NCI-H1417 (cell line): ENCODE measurements at places on chromosomes 12 and 14.

DNA sequence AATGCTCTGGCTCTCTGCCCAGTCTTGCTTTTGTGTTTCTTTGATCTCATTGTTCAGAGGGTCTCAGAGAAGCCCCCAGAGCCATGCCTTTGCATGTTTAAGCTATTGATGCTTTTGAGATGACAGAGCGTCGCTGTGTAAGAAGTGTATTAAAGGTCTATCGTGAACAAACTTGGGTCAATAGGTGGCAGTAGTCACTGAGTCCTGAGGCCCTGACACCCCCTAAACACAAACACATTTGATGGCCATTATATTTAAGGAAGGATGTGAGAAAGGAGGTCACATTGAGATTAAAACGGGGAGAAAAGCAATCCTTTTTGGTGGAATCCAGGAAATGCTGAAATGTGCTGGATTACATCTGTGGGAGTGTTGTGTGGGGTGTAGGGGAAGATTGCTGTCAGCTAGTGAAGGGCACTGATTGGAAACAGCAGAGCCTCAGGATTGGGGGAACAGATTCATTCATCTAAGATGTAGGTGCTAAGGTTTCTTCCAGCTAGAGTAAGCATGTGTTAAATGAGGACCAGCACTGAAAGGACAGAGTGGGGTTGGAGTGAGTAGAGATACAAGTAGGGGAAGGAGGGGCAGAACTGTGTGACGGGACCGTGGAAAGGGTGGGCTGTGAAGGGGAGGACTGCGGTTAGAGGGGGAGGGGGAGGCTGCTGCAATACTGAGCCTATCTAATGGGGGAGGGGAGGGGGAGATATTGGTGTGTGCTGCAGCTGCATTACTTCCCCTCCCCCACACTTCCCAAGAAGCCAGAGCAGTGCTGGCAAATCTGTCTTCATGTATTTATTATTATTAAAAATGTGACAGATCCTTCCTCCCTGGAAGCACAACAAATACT is 12.7 kb downstream of the NGDN start:
- no peak for DNase-seq

- DNase-seq, result no peak
These were observed 657.6 kb downstream of the MED13L start for GRCh38 chr12:115619889-115620288.

DNA sequence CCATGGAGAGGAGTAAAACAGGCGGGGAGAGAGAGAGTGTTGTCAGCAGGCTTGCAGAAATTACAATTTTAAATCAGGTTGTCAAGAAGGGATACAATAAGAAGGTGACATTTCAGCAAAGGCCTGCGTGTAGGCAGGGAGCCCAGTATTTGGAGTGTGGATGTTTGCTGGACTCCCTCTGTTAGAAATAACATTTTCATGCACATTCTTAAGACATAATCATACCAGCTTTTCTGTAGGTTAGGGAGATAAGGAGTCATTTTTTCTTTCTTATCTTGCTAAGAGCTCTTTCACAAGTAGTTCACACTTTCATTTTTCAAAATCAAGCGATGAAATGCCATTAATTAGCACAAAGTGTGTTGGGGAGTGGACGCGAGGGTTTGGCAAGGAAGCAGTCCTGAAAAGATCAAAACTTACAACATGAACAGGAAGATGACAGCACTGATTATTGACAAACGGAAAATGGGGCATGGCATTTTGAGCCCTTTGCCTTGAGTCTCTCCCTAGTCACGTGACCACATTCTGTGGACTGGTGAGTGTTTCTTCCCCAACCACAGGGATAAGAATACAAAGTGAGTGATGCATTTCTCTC is 160.2 kb downstream of the DAD1 start:
- no peak for DNase-seq

DNA sequence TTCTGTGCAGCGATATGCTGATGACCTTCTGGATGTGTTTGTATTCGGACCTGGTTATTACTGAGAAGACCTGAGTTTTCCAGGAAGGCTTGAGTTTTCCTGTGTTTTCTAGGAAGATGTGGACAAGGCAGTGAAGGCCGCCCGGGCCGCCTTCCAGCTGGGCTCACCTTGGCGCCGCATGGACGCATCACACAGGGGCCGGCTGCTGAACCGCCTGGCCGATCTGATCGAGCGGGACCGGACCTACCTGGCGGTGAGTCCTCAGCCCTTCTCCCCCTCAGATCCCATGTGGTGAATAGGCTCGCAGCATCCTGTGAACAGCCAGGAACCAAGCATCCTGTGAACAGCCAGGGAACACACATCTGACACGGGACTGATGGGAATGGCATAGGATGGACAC is 16.3 kb downstream of the ALDH2 start:
- no peak for DNase-seq

DNA sequence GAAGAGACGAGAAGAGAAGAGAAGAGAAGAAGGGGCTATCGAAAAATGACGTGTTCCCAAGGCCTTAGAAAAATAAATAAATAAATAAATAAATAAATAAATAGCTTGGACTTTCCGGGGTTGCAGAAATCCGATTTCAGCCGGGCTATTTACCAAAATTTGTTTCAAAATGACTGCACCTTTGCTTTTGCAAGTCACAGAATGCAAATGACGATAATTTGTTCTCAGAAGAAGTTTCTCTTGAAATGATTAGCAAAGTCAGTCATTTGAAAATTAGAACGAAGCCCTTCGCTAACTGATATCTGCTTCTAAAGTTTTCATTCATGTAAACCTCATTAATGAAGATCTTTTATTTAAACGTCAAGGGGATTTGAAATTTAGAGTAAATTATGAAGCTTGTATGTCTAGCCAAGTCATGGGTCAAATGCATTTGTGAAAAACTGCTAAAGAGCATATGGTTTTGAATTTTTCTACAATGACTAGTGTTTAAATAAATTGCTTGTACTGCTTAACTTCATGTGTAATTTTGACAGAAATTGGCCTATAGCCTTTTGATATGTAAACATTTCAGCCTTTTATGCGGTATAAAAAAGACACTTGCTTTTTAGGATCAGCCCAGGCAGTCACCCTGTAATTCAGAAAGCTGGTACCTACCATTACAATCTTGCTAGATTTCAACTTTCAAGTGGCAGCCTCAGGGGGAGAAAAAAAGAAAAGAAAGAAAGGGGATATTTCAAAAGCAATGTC is 4.6 kb upstream of the GSC start:
- DNase-seq, result no peak

GRCh38 chr12:65443038-65443437 is 164.6 kb downstream of the MSRB3 start:
- DNase-seq, result no peak

DNA sequence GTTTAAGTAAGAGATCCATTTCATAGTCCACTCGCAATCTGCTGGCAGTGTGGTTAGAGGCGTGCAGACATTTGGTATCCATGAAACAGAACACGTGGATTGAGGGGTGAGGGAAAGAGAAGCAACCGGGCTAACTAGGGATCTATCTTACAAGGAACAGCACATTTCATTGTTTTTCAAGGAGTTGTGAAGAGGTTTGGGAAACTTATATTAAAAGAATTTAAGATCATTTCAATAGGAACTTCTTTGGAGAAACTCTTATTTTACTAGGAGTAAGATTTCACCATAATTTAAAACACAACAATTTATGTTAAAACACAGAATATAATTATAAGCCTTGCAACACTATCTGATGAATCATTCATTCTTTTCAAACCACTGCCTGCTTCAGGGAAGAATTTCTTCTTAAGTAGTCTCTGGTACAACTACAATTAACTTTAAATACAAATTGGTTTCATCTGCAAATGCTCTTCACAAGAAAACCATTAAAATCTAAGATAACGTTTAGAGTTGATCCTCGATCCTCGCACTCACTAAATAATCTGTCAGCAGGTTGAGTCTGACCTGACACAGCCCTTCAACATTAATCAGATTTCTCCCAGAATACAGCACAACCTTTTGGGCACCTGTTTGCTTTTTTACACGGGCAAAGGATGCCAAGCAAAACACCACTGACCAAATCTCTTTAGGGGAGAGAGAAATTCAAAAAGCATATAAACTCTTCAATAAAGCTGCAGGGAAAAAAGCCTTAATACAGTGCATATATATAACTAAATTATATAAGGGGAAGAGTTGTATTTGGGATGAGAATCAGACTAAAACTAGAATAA is 27.3 kb downstream of the PPTC7 start:
- DNase-seq, result no peak
